ENCODE measurements at places on chromosomes 12 and 14.

DNA sequence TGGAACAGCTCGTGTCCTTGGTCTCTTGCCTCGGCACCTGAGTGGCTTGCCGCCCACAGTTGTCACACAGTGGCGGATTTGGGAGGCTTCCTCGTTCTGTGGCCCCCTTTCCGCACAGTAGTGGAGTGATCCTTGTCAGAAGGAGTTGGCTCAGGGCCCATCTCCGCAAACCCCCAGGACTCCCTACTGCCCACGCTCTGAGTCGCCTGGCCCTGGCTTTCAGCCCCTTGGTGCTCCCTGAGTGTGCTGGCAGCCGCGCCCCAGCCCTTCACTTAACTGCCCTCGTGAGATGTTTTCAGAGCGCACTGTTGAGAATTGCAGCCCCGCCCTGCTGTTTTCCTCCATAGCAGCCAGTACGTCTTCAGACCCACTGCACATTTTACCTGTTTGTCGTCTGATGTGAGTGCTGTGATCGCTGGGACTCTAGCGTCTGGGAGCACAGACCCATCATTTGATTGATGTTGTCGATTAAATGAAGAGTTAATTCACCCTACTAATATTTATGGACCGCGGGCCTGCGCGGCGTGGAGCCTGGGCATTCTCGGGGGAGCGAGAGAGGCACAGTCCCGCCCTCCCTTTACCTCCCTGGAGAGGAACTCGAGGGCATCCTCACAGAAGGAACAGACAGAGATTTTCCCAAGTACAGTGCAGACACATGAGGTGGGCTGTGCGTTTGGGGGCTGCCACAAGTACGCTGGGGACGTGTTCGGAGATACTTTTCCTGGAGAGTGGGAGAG lies 91.8 kb downstream of the DDX51 start:
- peak; percentile 77 for DNase-seq

- no peak for DNase-seq
These were observed 3.3 kb downstream of the KIF26A start for GRCh38 chr14:104141621-104142091.

- DNase-seq, result no peak
These were observed 85.0 kb downstream of the POLR3B start for GRCh38 chr12:106442575-106442974.

DNA sequence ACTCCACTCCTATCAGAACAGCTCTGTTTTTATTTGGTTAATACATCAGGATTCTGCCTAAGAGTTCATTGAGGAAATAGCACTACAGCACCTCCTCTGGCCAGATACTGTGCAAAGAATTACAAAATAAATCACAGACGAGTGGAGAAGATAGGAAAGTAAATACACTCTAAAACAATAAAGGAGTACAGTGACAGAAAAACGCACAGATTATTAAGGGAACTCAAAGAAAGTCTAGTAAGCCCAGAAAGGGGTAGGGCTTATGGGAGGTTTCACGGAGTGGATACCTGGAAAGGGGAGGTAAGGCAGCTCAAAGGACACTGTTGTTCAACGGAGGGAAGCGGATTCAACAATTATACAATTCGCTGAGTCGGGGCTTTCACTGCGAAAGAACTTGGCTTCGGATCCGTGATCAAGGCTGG lies 5.5 kb downstream of the OR10AD1 start:
- peak; percentile 57 for DNase-seq

DNA sequence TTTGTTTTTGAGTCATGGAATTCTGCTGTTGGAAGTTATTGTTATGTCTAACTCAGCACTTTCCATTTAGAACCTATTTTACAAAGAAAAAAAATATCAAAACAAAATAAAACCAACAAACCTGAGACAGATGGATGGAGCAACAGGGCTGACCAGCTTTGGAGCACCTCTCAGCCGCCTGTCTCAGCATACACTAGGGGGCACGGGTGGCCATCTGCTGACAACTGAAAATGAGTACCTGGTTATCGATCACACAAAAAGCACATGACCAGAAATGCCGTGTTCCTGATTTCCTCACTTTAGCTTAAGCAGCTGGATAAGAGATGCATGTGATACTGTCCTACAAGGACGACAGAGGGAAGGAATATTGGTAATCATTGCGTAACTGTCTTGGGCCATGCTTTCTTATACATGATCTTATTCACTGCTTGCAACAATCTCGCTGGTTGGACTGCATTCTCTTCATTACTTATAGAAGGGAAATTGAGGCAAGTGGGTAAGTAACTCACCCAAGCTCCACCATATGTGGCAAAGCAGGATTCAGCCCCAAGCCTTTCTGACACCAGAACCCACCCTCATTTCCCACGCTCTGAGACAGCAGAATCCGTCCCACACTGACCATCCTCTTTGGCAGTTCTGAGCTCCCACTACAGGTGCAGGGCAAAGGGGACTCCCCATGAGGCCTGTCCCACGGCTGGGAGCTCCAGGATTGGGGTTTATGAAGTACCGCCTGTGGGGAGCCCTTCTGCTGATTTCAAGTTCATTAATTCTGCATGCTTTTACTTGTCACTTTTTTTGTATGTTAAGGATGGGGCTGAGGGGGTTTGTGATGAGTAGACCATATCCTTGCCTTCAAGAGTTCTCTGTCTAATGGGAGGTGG lies 43.5 kb downstream of the C14orf132 start:
- DNase-seq, result no peak

DNA sequence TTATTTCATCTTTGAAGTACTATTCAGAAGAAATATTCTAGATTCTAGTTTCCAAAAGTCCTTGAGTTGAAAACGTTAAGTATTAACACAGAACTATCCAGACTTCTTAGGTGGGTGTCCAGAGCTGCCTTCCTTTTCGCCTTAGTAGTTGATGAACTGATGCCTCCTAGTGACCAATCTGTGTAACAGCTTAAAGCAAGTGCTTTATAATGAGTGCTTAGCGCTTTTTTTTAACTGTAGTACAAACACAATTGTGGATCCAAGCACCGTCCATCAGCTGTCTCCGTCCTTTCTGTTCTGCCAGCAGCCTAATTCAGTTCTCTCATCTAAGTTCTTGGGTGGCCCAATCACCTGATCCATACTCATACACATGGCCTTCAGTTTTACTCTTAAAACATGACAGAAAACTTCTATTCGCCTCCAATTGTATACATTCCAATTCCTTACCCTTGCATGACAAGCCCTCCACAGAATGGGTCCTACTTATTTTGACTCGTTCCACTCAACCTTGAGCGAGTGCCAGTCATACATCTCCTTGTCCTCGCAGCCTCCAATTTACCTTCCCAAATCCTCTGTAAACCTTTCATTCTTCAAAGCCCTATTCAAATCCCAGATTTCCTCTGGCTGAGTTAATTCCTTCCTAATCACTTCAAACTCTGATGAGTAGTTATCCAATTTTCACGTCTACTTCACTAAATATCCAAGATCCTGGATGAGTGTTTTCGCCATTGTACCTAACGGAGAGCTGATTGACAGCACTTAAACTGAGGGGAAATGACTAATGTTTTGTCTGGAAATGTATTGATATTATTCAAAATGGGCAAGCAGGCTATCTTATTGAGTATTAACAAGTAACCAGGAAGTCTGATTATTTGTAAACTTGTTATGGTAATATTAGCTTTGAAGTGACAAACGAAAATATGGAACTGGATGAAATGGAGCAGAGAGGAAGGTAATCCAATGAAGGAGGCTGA lies 5.8 kb upstream of the PHLDA1 start:
- DNase-seq, result peak; percentile 24

GRCh38 chr14:67987606-67988005 lies 168.0 kb downstream of the RAD51B start:
- no peak for DNase-seq

GRCh38 chr12:45729233-45730083 lies at the start of gene ARID2:
Gene ARID2 (plus strand): TSS chr12:45729706. CDS start chr12:45729837, 131 bp downstream.
- peak; percentile 47 for DNase-seq

- DNase-seq, result no peak
These were observed 62.7 kb upstream of the PELI2 start for GRCh38 chr14:56055511-56055910.

DNA sequence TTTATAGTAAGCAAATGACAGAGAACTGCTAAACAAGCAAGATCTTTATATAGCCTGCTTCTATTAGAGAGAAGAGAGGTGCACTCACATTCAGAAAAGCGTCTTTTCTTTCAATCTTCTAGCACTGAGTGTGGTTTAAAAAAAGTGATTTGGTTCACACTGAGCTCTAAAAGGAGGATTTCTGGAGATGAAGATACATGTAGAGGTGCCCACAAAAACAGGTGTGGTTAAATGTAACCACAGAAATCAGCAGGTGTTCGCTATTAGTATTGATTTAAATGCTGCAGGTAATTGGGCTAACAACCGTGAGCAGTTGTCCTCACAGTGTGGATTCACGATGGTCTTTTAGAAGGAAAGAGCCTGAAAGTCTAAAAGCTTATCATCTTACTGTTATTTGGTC lies 10.7 kb downstream of the PKP2 start:
- DNase-seq, result no peak

DNA sequence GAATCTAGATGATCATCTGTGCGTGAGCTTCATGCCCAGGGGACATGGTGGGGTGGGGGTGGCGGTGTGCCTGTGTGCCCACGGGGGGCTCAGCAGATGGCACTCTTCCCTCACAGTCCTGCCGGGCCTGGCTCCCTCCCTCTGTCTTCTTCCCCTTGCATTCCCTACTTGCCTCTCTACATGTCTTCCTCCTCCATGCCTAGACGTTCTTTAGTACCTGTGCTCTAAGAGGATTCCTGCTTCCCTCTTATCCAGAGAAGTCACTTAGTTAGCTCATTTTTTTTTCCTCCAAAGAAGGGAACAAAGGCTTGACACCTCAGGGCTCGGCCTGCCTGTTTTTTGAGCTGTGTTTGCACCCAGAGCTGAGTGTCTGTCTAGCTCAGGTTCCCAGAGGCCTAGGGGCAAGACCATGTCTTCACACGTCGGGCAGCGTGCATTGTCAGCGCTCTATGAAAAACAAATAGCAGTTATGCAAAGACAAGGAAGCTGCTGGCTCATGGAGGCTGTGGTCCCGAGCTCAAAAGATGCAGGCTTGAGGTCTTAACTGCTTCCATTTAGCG lies 48.8 kb downstream of the NINJ2 start:
- DNase-seq, result no peak

DNA sequence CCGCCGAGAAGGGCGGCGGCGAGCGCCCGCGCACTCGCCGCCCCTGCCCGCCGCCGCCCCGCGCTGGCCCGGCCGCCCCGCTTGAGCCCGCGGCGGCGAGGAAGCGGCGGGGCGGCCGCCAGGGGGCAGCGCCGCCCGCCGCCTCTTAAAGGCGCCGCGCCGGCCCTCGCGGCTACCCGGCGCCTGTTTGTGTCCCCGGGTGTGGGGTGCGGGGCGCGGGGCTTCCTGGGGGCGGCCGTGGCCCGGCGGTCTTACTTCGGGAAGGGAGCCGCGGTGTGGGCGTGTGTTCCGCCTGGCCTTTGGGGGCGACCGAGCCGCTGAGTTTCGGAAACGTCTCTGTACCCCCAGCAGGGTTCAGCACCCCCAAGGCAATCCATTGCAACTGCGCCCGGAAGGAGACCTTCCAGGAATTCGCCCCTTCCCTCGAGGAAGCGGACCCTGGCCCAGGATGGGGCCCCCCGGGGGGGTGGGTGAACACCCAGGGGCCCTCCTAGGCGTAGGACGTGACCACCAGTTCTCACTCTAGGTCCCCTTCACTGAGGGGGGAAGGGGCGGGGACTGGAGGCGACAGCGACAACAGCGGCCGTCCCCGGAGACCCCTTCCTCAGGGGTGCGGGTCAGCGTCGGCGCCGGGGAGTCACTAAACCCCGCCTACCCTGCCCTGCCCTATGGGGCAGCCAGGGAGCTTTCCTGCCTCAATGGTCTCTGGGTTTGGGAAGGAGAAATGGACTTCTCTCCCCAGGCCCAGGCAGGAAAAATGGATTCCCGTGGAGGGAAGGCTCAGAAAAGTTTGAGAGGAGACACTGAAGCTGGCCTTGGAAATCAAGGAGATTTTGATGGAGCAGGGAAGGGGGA lies at the start of gene ITPK1:
Gene ITPK1 (minus strand): TSS at position 105 of the 855 bp plus-strand sequence. CDS start 762 bp downstream, outside the sequence.
- DNase-seq, result peak; percentile 43

GRCh38 chr12:47391566-47391965 lies 311.8 kb upstream of the AMIGO2 start:
- no peak for DNase-seq

GRCh38 chr14:58954901-58955861 lies 233.3 kb upstream of the DAAM1 start:
- no peak for DNase-seq

DNA sequence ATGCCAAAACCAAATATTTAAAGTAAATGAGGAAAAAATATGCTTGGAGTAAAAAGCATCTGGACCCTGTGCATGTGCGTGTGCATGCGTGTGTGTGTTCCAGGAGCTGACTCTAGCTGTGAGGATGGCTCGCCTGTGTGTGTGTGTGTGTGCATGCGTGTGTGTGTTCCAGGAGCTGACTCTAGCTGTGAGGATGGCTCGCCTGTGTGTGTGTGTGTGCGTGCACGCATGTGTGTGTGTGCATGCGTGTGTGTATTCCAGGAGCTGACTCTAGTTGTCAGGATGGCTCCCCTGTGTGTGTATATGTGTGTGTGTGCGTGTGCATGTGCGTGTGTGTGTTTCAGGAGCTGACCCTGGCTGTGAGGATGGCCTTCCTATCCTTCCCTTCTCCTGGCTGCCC lies 357.7 kb downstream of the CACNA1C start:
- DNase-seq, result no peak

DNA sequence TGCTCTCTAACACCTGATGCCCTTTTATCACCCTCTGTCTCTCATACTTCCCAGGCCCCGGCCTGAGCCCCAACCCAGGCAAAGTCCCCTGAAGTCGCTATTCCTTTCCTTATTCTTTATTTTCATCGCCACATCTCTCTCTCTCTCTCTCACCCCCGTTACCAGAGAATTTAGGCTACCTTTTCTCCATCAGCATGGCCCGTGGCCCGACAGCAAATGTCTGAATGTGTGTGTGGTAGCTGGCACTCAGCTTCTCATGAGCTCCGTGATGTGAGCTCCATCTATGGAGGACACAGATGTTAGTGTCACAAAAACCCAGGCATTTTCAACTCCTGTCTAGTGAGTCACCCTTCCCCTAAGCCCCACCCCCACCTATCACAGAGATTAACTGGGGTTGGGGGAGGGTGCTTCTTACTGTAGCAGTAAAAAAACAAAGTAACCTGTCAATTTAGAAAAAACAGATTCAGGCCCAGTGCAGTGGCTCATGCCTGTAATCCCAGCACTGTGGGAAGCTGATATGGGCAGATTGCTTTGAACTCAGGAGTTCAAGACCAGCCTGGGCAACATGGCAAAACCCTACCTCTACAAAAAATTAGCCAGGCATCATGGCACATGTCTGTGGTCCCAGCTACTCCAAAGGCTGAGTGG lies 53.8 kb downstream of the VCPKMT start:
- DNase-seq, result no peak

- DNase-seq, result no peak
These were observed 100.6 kb downstream of the ETV6 start for GRCh38 chr12:11749943-11750690.

GRCh38 chr12:105562199-105562971 lies 231.9 kb downstream of the C12orf75 start:
- peak; percentile 71 for DNase-seq

DNA sequence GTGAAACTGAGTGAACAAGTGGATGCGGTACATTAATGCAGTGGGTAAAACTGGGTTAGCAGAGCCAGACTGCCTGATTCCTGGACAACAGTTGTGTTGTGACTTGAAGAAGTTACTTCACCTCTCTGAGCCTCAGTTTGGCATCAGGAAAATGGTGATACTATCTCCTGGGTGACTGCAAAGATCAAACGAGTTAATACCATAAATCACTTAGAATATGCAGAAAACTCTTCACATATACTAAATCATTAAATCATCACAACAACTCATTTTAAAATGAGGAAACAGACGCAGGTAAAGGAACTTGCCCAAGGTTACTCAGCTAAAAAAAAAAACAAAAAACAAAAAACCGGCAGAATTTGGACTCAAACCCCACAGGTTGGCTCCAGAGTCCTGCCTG lies 811 bp downstream of the MTERF2 start:
- no peak for DNase-seq

- DNase-seq, result no peak
These were observed 1.7 kb upstream of the ANKRD33 start for GRCh38 chr12:51886021-51886710.

GRCh38 chr12:115194448-115194847 lies 510.5 kb upstream of the TBX3 start:
- DNase-seq, result no peak

Data from DMS79 (cell line).